ENCODE measurements at places on chromosomes 12 and 14. TPM values are rescaled to one million over a fixed set of nuclear protein-coding genes. Genes with fewer than 3 reads are reported as not detected.
A peak's percentile ranks its signal among the peaks of the same experiment; 100 is the strongest.

- DNase-seq: peak; percentile 37
Observed at GRCh38 chr12:70719672-70720420, 82.6 kb upstream of the PTPRB start.

GRCh38 chr14:85293612-85294234 is 236.2 kb upstream of the FLRT2 start:
- no peak for DNase-seq

GRCh38 chr12:71726548-71726947 is 28.1 kb upstream of the RAB21 start:
- no peak for DNase-seq

- no peak for DNase-seq
Observed at GRCh38 chr12:130357241-130357640, 19.6 kb downstream of the PIWIL1 start.

DNA sequence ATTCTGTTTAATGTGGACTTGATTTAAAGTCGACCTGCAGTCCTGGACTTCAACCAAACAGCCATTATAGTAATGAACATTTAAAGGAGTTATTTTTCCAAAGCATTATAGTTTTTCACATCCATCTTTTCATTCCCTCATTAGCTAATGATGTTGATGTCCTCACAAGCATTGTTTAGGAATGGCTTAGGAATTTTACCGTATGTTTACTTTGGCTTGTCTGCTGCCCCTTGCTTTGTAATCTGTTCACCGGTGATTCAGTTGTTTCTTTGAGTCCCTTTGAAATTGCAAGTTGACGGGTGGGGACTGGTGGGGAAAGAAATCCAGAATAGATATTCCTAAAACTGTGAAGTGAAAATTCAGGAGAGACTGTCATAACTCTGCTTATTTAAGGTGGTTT is 25.4 kb downstream of the PRKCH start:
- no peak for DNase-seq

LTA4H gene
- 32.9 TPM for total RNA-seq

GPR135 gene
- total RNA-seq: 1.2 TPM

CCDC175 gene
- not detected for total RNA-seq
